ENCODE measurements at places on chromosomes 3 and 15. TPM values are rescaled to one million over a fixed set of nuclear protein-coding genes. Genes with fewer than 3 reads are reported as not detected.

RASGRP1 gene
- 67.9 TPM for total RNA-seq

SNTN gene
- not detected for total RNA-seq

SELENOK gene
- 50.5 TPM for total RNA-seq

GOLGA6L7 gene
- not detected for total RNA-seq

LIPH gene
- total RNA-seq: not detected

GLDN gene
- total RNA-seq: not detected

MRPS25 gene
- 84.7 TPM for total RNA-seq

LRRC31 gene
- not detected for total RNA-seq

DNA sequence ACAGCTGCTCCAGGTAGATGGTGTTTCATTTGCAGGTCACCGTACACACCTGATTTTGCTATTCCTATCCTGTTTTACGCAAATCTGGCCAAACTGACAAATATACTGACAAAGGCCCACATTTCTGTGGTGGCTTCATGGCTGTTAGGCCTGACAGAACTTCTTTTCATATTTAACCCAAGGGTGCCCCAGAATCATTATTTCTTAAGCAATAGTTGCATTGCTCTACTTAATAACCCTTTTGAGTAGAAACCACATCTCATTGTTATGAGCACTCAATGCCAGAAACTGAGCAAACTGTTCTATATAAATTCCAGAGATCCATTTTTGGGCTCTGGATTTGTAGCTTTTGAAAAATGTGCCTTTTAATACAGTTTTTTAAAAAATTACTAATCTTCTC is 19.4 kb downstream of the ASTE1 start:
- no peaks in the 10 kb centered on the region for H3K4me1 ChIP-seq
- H3K4me3 ChIP-seq: no peak overlapping the region
- no peak for DNase-seq
- no peaks in the 10 kb centered on the region for H3K27me3 ChIP-seq

DNA sequence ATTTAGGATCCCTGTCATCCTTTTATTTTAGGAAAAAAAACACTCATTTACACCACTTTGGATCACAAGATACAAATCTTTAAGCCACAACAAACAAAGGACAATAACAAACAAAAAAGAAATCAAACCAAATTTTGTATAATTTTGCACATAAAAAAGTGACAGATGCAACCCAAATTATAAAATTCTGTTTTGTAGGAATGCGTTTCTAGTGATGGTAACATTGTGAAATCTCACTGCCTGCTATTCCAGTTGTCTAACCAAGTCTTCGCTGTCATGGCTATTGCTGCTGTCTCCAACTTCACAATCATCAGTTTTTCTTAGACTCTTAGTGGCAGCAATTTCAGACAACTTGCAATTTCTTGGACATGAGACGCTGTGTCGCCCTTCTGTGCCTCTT is 58.3 kb upstream of the ARL6 start:
- no peak overlapping the region for H3K4me3 ChIP-seq
- no peaks in the 10 kb centered on the region for H3K4me1 ChIP-seq
- H3K27me3 ChIP-seq: no peaks in the 10 kb centered on the region
- no peak overlapping the region for H3K27ac ChIP-seq

GRCh38 chr3:141913150-141913811 is 36.8 kb downstream of the ATP1B3 start:
- DNase-seq: peak; percentile 27
- H3K27me3 ChIP-seq: no peaks in the 10 kb centered on the region
- no peak overlapping the region for H3K4me3 ChIP-seq
- no peaks in the 10 kb centered on the region for H3K4me1 ChIP-seq
- H3K27ac ChIP-seq: no peak overlapping the region
- H3K36me3 ChIP-seq: peaks cover 16% of the 10 kb centered on the region

DNA sequence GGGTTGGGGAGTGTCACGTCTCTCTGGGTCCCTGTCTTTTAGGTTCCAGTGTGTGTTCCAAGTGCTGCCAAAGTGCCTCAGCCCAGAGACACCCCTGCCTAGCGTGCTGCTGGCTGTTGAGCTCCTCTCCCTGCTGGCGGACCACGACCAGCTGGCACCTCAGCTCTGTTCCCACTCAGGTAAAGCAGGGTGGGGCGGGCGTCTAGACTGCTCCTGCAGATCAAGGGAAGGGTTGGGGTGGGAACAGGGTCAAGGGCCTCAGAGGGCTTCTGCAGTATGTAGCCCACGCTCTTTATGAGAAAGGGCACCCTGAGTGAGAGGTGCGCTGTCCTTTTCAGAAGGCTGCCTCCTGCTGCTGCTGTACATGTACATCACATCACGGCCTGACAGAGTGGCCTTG is 17.2 kb downstream of the ATRIP start:
- H3K4me1 ChIP-seq: peaks cover 34% of the 10 kb centered on the region
- H3K27ac ChIP-seq: no peak overlapping the region
- H3K27me3 ChIP-seq: no peaks in the 10 kb centered on the region
- H3K36me3 ChIP-seq: peaks cover 36% of the 10 kb centered on the region
- H3K4me3 ChIP-seq: no peak overlapping the region

DNA sequence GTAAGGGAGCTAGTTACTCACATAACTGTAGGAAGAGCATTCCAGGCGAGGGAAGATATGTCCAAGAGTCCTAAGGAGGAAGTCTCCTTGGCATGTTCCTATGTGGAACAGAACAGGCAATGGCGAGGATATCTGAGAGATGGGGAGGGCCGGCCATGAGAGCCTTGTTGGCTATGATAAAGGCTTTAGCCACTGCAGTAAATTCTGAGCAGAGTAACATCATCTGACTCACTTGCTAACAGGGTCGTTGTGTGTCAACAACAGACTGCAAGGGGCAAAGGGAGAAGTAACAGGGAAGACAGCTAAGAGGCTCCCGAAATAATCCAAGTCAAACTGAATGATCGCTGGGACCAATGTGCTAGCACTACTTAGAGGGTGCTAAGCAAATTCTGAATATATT is 21.6 kb downstream of the SFMBT1 start:
- H3K27ac ChIP-seq: no peak overlapping the region
- no peak overlapping the region for H3K4me3 ChIP-seq
- H3K4me1 ChIP-seq: peaks cover 12% of the 10 kb centered on the region
- DNase-seq: no peak
- no peaks in the 10 kb centered on the region for H3K36me3 ChIP-seq
- no peaks in the 10 kb centered on the region for H3K27me3 ChIP-seq

- H3K27me3 ChIP-seq: no peaks in the 10 kb centered on the region
- no peak for DNase-seq
- H3K27ac ChIP-seq: no peak overlapping the region
- no peaks in the 10 kb centered on the region for H3K4me1 ChIP-seq
These were observed 132.8 kb upstream of the SLC24A5 start for GRCh38 chr15:47987908-47988532.

GRCh38 chr15:80920271-80920699 is 69.3 kb downstream of the MESD start:
- no peak overlapping the region for H3K27ac ChIP-seq
- no peak overlapping the region for H3K4me3 ChIP-seq
- H3K36me3 ChIP-seq: no peaks in the 10 kb centered on the region
- H3K27me3 ChIP-seq: no peaks in the 10 kb centered on the region

GRCh38 chr15:67103869-67104268 is 38.5 kb downstream of the SMAD3 start:
- no peaks in the 10 kb centered on the region for H3K36me3 ChIP-seq
- H3K4me1 ChIP-seq: peaks cover 95% of the 10 kb centered on the region
- peak overlapping the region; percentile 5 for H3K4me3 ChIP-seq

DNA sequence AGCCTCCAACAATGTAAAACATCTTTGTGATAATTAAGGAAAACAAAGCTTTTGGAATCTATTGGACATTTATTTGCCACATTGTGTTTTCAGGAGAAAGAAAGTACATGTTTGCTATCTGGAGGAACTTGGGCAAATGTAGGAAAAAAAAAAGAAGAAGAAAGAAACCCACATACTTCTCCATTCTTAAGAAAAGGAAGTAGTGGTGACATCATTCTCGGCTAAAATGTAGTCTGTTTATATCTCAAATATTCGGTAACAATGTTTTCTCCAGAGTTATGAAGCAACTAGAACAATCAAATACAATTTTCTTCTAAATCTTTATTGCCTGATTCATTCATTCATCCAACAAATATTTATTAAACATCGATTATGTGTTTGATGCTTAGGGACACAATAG is 2.3 kb upstream of the TGFBR2 start:
- no peaks in the 10 kb centered on the region for H3K27me3 ChIP-seq
- DNase-seq: no peak
- H3K4me1 ChIP-seq: peaks cover 48% of the 10 kb centered on the region
- no peaks in the 10 kb centered on the region for H3K36me3 ChIP-seq
- no peak overlapping the region for H3K4me3 ChIP-seq
- no peak overlapping the region for H3K27ac ChIP-seq

- H3K36me3 ChIP-seq: no peaks in the 10 kb centered on the region
- H3K27me3 ChIP-seq: no peaks in the 10 kb centered on the region
These were observed 313.1 kb downstream of the WDR72 start for GRCh38 chr15:53446376-53446775.

DNA sequence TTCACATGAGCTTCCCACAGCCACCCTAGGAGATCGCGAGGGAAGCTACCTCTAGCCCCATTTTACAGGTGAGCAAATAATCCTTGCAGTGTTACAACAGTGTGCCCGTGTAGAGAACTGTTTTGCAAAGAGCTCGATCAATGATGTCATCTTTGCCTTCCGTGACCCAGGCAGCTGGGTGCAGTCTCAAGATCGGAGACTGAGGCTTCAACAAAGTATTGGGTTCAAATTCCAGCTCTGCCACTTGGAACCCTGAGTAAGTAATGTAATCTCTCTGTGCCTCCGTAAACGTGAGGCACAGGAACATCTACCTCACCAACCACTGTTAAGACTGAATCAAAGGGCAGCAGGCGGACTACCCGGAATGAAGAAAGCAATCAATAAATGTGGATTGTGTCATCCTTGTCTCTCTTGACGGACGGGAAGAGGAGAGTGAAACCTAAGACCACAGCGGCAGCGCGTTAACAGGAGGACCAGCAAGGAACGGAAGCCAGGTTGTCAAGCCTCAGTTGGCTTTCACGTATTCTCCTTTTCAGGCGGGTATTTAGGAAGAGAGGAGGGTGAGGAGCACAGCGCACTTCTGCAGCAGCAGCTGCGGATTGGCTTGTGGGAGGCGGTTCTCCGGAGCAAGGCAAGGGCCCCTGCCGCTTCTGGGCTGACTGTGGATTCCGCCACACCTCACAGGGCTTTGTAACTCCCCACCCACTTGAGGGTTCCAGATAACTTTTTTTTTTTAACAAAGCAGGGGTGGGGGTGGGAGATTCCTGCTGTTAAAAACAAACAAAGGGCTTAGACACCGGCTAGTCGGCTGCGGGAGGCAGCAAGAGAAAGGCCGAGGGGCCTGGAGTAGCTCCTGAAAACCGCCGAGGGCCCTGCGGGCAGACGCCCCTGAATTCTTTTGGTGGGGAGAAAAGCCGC is 1.5 kb upstream of the SMAD3 start:
- no peak for DNase-seq
- no peaks in the 10 kb centered on the region for H3K27me3 ChIP-seq
- H3K4me3 ChIP-seq: no peak overlapping the region
- H3K4me1 ChIP-seq: peaks cover 32% of the 10 kb centered on the region

GRCh38 chr3:95883801-95884200 is 930.6 kb upstream of the EPHA6 start:
- no peak overlapping the region for H3K27ac ChIP-seq
- H3K27me3 ChIP-seq: no peaks in the 10 kb centered on the region
- H3K36me3 ChIP-seq: no peaks in the 10 kb centered on the region
- H3K4me3 ChIP-seq: no peak overlapping the region
- no peaks in the 10 kb centered on the region for H3K4me1 ChIP-seq
- DNase-seq: no peak

GRCh38 chr15:40047415-40048210 is 8.6 kb upstream of the SRP14 start:
- peak overlapping the region; percentile 8 for H3K4me3 ChIP-seq
- H3K4me1 ChIP-seq: peaks cover 55% of the 10 kb centered on the region
- no peaks in the 10 kb centered on the region for H3K36me3 ChIP-seq
- no peaks in the 10 kb centered on the region for H3K27me3 ChIP-seq
- DNase-seq: peak; percentile 72

GRCh38 chr3:172669021-172669420 is 41.8 kb downstream of the NCEH1 start:
- H3K27ac ChIP-seq: no peak overlapping the region
- no peaks in the 10 kb centered on the region for H3K36me3 ChIP-seq
- H3K4me1 ChIP-seq: peaks cover 12% of the 10 kb centered on the region
- no peaks in the 10 kb centered on the region for H3K27me3 ChIP-seq
- H3K4me3 ChIP-seq: no peak overlapping the region
- no peak for DNase-seq

GRCh38 chr15:51380999-51381806 is 39.7 kb downstream of the GLDN start:
- no peak overlapping the region for H3K4me3 ChIP-seq
- H3K36me3 ChIP-seq: no peaks in the 10 kb centered on the region
- no peaks in the 10 kb centered on the region for H3K4me1 ChIP-seq
- no peak overlapping the region for H3K27ac ChIP-seq
- no peak for DNase-seq
- no peaks in the 10 kb centered on the region for H3K27me3 ChIP-seq

- H3K36me3 ChIP-seq: peaks cover 9% of the 10 kb centered on the region
- H3K4me3 ChIP-seq: peak overlapping the region; percentile 81
- DNase-seq: no peak
These were observed 1.6 kb downstream of the SERP1 start for GRCh38 chr3:150544726-150545125.

GRCh38 chr15:92365906-92366305 is 27.8 kb upstream of the ST8SIA2 start:
- DNase-seq: no peak
- no peak overlapping the region for H3K27ac ChIP-seq
- no peaks in the 10 kb centered on the region for H3K27me3 ChIP-seq
- H3K36me3 ChIP-seq: no peaks in the 10 kb centered on the region

DNA sequence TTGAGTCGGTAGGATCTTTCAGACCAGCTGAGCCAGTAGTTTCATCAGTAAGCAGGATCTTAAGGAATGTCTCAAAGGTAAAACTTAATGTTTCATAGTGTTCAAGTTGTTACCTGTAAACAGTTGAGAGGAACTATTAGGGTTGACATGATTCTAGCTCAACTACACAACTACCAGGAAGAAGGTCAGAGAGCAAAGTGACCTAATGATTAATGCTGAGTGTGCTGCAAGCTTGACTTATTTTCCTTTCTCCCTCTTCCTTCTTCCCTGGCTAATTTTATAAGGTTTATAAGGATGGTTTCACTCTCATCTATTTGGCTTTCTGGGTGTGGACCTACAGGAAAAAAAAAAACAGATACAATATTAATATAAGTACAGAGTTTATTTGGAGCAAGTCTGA is 30.2 kb upstream of the LHFPL4 start:
- no peaks in the 10 kb centered on the region for H3K4me1 ChIP-seq
- DNase-seq: no peak
- no peaks in the 10 kb centered on the region for H3K36me3 ChIP-seq
- no peaks in the 10 kb centered on the region for H3K27me3 ChIP-seq
- no peak overlapping the region for H3K27ac ChIP-seq

DNA sequence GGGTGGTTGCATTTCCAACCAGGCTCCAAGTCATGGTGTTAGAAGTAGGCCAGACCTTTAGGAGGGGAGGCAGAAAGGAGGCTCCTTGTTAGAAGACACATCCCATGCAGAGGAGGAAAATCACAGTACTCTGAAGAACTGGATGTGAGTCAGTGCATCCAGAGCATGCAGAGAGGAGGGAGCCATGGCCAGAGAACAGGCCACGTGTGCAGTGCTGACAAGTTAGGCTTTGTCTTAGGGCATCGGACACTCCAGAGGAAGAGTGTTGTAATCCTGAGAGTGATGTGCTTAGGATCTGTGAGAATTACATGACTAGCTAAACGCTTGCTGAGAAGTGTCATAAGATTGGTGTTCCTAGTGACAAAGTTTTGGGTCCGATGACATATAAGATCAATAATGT is 456.5 kb upstream of the THRB start:
- no peaks in the 10 kb centered on the region for H3K27me3 ChIP-seq
- H3K4me1 ChIP-seq: no peaks in the 10 kb centered on the region
- no peak for DNase-seq
